ENCODE measurements at places on chromosomes 3 and 15.
A peak's percentile ranks its signal among the peaks of the same experiment; 100 is the strongest.

DNA sequence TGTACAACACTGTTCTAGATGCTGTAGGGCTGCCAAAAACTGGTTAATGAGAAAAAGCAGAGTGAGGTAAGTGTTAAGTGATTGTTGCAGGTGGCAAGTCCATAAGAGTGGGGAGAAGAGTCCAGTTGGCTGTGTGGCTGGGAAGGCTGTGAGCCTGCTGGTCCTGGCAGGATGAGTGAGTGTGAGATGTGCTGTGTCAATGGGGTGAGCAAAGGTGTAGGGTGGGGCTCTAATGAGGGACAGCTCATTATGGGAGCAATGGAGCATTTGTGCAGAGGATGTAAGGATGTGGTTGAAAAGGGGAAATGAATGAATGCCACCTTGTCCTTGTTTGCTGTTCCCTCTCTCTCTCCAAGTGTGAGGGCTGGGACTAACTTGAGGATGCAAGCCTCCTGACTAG lies 145.3 kb upstream of the ROPN1 start:
- no peaks in the 10 kb centered on the region for H3K4me1 ChIP-seq
- H3K4me3 ChIP-seq: no peak overlapping the region
- no peak for DNase-seq
- no peak overlapping the region for H3K27ac ChIP-seq
- no peaks in the 10 kb centered on the region for H3K27me3 ChIP-seq

DNA sequence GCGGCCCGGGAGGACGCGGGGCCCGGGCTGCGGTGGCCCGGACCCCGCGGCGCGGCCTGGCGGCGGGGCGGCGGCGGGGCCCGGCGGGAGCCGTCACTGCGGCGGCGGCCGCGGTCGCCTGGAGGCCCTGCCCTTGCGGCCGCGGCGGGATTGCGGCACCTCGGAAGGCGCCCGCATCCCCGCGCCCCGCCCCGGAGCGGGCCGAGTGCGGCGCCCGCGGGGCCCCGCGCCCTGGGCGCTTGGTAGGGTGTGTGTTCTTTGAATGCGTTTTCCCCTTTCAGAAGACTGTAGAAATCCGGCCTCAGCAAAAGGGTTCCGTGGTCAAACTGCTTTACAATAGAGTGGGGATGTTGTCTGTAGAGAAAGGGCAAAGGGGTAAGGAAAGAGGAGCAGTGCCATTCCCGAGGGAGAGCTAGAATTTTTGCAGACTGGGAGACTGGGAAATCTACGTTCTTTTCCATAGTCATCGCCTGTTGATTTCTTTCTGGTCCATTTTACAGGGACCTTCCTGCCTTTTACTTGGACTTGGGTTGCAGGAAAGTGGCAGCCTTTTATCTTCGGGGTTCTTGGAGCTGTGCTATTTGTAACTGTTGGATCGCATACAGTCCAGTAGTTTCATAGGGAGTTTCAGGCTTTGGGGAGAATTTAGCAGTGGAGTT lies 630 bp downstream of the SNRK start:
- H3K4me3 ChIP-seq: peak overlapping the region; percentile 62
- peaks cover 2% of the 10 kb centered on the region for H3K4me1 ChIP-seq
- H3K27ac ChIP-seq: no peak overlapping the region
- no peaks in the 10 kb centered on the region for H3K27me3 ChIP-seq
- DNase-seq: peak; percentile 29
- H3K36me3 ChIP-seq: no peaks in the 10 kb centered on the region

GRCh38 chr15:87689716-87690115 lies 566.8 kb downstream of the NTRK3 start:
- no peak overlapping the region for H3K27ac ChIP-seq
- no peaks in the 10 kb centered on the region for H3K27me3 ChIP-seq
- DNase-seq: no peak
- no peaks in the 10 kb centered on the region for H3K36me3 ChIP-seq

DNA sequence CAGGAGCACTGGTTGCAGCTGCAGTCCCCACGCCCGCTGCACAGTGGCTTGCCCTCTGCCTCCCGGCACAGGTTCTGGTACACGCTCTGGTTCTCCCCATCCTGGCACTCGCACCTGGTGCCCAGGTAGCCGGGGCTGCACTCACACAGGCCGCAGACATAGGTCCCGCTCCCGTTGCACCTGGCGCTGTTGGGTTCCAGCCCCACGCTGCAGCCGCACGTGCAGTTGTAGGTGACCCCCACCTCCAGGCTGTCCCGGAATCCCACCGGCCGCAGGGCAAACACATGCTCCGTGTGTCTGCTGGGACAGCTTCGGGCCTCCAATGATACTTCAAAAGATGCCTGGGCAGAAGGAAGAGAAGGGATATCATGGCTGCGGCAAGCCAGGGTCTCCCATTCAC lies 66.2 kb downstream of the UMPS start:
- no peak for DNase-seq
- no peaks in the 10 kb centered on the region for H3K27me3 ChIP-seq
- H3K4me1 ChIP-seq: no peaks in the 10 kb centered on the region
- no peak overlapping the region for H3K4me3 ChIP-seq

GRCh38 chr3:189631409-189631808 lies 220 bp downstream of the TP63 start:
- no peaks in the 10 kb centered on the region for H3K27me3 ChIP-seq
- H3K4me3 ChIP-seq: no peak overlapping the region
- DNase-seq: no peak
- no peaks in the 10 kb centered on the region for H3K36me3 ChIP-seq
- H3K4me1 ChIP-seq: no peaks in the 10 kb centered on the region
- no peak overlapping the region for H3K27ac ChIP-seq

GRCh38 chr3:29936766-29937165 lies 655.9 kb downstream of the RBMS3 start:
- H3K27ac ChIP-seq: no peak overlapping the region
- no peak for DNase-seq
- no peaks in the 10 kb centered on the region for H3K36me3 ChIP-seq
- H3K27me3 ChIP-seq: no peaks in the 10 kb centered on the region
- H3K4me3 ChIP-seq: no peak overlapping the region
- H3K4me1 ChIP-seq: peaks cover 2% of the 10 kb centered on the region

DNA sequence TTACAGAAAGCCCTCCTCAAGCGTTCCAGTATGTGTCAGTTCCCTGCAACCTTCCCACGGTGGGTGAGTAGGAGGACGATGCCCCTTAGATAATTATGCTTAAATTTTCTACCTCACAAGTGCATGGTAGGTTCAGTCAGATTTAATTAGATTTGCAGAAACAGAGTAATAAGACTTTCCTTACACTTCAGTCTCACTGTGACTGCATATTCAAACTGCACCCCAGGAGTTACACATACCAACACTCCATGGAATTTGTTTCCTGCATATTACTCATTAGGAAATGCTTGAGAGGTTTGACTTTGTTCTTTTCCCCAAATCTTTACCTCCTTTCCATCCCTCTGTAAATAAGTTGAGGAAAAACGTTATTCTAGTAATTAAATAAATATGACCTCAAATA lies 108.8 kb downstream of the ARRDC4 start:
- no peak overlapping the region for H3K4me3 ChIP-seq
- H3K36me3 ChIP-seq: no peaks in the 10 kb centered on the region
- peak; percentile 23 for DNase-seq
- H3K4me1 ChIP-seq: no peaks in the 10 kb centered on the region
- no peaks in the 10 kb centered on the region for H3K27me3 ChIP-seq
- H3K27ac ChIP-seq: no peak overlapping the region

GRCh38 chr15:65936282-65936681 lies 67.0 kb downstream of the RAB11A start:
- H3K4me1 ChIP-seq: no peaks in the 10 kb centered on the region
- no peak overlapping the region for H3K27ac ChIP-seq
- H3K36me3 ChIP-seq: no peaks in the 10 kb centered on the region
- H3K27me3 ChIP-seq: no peaks in the 10 kb centered on the region
- no peak for DNase-seq

GRCh38 chr3:9400616-9401015 lies 3.2 kb downstream of the SETD5 start:
- H3K27ac ChIP-seq: no peak overlapping the region
- H3K27me3 ChIP-seq: no peaks in the 10 kb centered on the region
- no peak overlapping the region for H3K4me3 ChIP-seq
- H3K4me1 ChIP-seq: peaks cover 6% of the 10 kb centered on the region

- no peak overlapping the region for H3K27ac ChIP-seq
- H3K4me3 ChIP-seq: no peak overlapping the region
- H3K36me3 ChIP-seq: no peaks in the 10 kb centered on the region
- DNase-seq: no peak
Measured at GRCh38 chr3:69872783-69873378, 126.7 kb upstream of the SAMMSON start.

- no peaks in the 10 kb centered on the region for H3K4me1 ChIP-seq
- DNase-seq: peak; percentile 56
- no peak overlapping the region for H3K27ac ChIP-seq
- H3K4me3 ChIP-seq: peak overlapping the region; percentile 53
- no peaks in the 10 kb centered on the region for H3K36me3 ChIP-seq
- H3K27me3 ChIP-seq: no peaks in the 10 kb centered on the region
Measured at GRCh38 chr15:72116731-72117485, 1.0 kb downstream of the MYO9A start.

DNA sequence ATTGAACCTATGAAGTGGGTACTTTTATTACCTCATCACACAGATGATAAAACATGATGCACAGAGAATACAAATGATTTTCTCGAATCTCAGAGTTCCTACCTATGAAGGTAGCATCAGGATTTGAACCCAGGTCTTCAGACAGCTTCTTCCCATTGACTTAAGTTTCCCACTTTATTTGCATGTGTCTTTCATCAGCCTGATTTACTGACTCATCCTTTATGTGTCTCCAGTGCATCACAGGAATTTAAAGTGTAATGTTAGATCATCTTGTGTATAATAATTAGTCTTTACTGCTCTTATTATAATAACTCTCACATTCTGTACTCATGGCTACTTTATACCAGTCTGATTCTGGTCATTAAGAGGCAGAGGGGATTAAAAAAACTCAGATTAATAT lies 449.4 kb upstream of the SUCLG2 start:
- no peak overlapping the region for H3K4me3 ChIP-seq
- H3K27ac ChIP-seq: no peak overlapping the region
- no peaks in the 10 kb centered on the region for H3K4me1 ChIP-seq
- DNase-seq: peak; percentile 0
- no peaks in the 10 kb centered on the region for H3K27me3 ChIP-seq

DNA sequence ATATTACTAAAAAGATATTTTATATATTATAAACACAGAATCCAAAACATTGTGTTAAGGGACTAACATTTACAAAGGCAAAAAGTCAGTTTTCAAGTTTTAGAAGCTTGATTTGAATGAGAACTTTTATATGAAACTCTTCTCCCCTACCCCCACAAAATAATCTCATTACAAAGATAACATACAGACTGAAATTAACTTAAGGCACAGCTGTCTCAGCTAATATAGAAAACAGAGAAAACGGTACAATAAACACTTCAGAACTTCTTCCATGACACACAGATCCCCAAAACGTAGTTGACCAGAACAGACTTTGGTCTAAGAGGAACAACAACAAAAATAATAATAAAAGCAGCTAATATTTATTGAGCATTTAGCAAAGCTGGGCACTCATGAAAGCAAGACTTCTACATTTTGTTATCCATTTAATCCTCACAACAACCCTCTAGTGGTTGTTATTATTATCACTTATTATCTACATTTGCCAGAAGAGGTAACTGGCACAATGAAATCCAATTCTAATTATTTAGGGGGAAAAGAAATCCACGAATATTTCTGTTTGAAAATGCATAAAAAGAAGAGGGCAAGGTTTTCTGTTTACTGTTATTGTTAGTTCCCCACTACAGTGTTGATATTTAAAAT lies 68.1 kb downstream of the PFN2 start:
- DNase-seq: no peak
- no peaks in the 10 kb centered on the region for H3K4me1 ChIP-seq
- no peak overlapping the region for H3K27ac ChIP-seq
- H3K4me3 ChIP-seq: no peak overlapping the region
- H3K36me3 ChIP-seq: no peaks in the 10 kb centered on the region

- no peak overlapping the region for H3K4me3 ChIP-seq
- no peaks in the 10 kb centered on the region for H3K36me3 ChIP-seq
- H3K27me3 ChIP-seq: no peaks in the 10 kb centered on the region
- H3K4me1 ChIP-seq: no peaks in the 10 kb centered on the region
- no peak overlapping the region for H3K27ac ChIP-seq
- no peak for DNase-seq
Measured at GRCh38 chr3:87272718-87273341, 3.6 kb downstream of the POU1F1 start.

GRCh38 chr15:77503240-77503639 lies 82.6 kb downstream of the HMG20A start:
- no peaks in the 10 kb centered on the region for H3K27me3 ChIP-seq
- no peaks in the 10 kb centered on the region for H3K4me1 ChIP-seq
- no peaks in the 10 kb centered on the region for H3K36me3 ChIP-seq
- H3K4me3 ChIP-seq: no peak overlapping the region
- H3K27ac ChIP-seq: no peak overlapping the region

- no peaks in the 10 kb centered on the region for H3K36me3 ChIP-seq
- no peak overlapping the region for H3K4me3 ChIP-seq
- no peak for DNase-seq
- no peaks in the 10 kb centered on the region for H3K27me3 ChIP-seq
Measured at GRCh38 chr15:100951965-100952364, 32.8 kb downstream of the LRRK1 start.

DNA sequence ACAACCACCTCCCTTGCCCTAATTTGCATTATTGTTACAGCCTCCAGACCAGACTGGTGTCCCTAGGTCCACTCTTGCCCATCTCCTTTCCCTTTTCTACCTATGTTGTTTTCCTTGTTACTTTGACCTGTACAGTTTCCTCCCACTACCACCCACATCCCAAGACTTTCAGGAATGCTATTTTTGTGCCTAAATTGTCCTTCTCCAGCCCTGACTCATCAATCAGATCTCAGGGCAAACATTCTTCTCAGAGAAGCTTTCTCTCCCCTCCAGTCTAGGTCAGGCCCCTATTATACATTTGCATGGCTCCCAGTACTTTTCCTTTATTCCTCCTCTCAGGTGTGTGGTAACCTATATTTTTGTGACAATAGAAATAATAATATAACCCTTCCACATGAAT lies 241.5 kb downstream of the IGSF11 start:
- DNase-seq: no peak
- H3K4me1 ChIP-seq: no peaks in the 10 kb centered on the region
- no peaks in the 10 kb centered on the region for H3K27me3 ChIP-seq

- no peaks in the 10 kb centered on the region for H3K36me3 ChIP-seq
- H3K4me1 ChIP-seq: no peaks in the 10 kb centered on the region
- no peak for DNase-seq
- no peak overlapping the region for H3K4me3 ChIP-seq
- no peak overlapping the region for H3K27ac ChIP-seq
Measured at GRCh38 chr3:47646362-47646761, 67.7 kb upstream of the CSPG5 start.

DNA sequence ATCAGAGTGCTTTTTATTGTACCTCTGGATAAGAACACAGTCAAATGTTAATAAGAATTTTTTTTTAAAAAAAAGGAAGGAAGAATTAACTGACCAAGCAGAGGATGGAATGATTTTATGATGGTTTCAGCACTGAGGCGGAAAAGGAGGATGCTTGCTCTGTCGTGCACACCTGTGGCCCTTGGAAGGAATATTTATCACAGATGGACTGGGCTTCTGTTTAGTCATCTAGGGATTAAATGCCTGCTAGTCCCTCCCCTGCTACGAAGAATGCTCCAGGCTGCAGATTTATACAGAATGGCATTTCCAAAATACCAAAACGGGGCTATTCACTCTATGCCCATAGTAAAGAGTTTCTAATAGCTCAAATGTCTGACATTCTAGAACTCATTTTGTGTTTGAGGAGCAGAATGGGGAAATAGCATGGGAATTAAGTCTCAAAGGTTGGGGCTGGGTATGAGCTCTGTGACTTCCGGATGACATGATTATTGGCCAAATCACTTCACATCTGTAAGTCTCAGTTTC lies 92.8 kb upstream of the BCL6 start:
- H3K27ac ChIP-seq: no peak overlapping the region
- no peaks in the 10 kb centered on the region for H3K27me3 ChIP-seq
- H3K36me3 ChIP-seq: no peaks in the 10 kb centered on the region
- no peak for DNase-seq
- H3K4me3 ChIP-seq: no peak overlapping the region
- no peaks in the 10 kb centered on the region for H3K4me1 ChIP-seq

All from mesendoderm (in vitro differentiated cells).